ENCODE measurements at places on chromosomes 5 and 9.

DNA sequence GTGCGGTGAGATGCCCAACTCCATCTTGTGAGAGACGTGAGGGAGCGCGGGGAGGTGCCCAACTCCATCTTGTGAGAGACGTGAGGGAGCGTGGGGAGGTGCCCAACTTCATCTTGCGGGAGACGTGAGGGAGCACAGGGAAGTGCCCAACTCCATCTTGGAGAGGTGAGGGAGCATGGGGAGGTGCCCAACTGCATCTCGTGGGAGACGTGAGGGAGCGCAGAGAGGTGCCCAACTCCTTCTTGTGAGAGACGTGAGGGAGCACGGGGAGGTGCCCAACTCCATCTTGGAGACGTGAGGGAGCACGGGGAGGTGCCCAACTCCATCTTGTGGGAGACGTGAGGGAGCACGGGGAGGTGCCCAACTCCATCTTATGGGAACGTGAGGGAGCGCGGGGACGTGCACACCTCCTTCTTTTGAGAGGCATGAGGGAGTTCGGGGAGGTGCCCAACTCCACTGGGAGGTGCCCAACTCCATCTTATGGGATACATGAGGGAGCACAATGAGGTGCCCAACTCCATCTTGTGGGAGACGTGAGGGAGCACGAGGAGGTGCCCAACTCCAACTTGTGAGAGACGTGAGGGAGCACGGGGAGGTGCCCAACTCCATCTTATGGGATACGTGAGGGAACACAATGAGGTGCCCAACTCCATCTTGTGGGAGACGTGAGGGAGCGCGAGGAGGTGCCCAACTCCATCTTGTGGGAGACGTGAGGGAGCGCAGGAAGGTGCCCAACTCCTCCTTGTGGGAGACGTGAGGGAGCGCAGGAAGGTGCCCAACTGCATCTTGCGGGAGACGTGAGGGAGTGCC is 235.4 kb downstream of the CACNA1B start:
- no peak for DNase-seq

DNA sequence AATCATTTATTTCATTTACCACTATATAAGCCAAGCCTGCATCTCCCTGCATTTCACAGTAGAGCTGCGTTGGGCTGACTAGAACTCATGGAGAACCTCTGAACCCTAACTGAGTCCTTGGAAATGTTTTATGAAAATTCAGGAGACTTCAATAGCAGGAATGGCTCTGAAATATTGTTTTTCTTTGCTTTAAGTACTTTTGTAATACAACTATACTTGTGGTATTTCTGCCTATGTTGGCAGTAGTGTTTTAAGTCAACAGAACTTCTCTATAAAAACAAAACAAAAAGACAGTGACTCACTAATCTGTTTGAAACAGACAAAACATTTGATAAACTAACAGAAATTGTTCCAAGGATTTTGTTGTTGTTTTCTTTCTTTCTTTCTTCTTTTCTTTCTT is 489.2 kb upstream of the MEF2C start:
- DNase-seq: no peak

GRCh38 chr5:178606269-178606668 is 16.1 kb upstream of the COL23A1 start:
- no peak for DNase-seq

DNA sequence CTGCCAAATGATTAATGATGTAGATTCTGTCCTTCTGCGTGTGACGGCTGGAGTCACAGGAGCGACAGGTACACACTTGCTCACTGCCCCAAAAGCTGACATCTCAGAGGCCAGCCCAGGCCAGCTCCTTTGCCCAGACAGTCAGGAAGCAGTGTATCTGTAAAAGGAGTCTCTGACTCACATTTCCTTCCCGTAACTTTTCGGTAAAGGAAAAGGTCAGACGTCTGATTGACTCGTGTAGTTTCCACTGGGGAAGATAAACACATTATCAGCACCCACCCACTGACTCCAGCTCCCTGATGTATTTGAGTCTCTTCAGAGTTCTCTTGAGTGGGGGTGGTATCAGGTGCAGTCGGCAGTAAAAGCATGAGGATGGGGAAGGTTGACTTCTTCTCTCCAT is 64.4 kb upstream of the WWC1 start:
- DNase-seq: no peak

GRCh38 chr9:84874596-84874995 is 205.1 kb downstream of the NTRK2 start:
- DNase-seq: no peak

DNA sequence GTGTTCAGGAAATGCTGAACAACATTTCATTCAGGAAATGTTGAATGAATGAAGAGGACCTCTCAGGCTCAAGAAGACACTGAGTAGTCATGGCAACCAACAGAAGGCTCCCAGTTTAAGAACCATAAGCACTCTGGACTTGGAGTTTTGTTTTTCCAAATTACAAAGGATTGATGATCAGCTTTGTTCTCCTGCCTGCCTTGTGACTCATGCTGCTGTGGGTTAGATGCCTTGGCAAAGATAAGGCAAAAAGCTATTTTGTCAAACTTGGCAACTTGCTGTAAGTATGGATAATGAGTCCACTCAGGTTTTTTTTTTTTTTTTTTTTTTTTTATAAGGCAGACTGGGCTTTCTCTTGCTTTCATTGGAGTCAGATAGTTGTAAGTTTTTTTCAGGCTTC is 365.0 kb downstream of the TMEM232 start:
- DNase-seq: no peak

DNA sequence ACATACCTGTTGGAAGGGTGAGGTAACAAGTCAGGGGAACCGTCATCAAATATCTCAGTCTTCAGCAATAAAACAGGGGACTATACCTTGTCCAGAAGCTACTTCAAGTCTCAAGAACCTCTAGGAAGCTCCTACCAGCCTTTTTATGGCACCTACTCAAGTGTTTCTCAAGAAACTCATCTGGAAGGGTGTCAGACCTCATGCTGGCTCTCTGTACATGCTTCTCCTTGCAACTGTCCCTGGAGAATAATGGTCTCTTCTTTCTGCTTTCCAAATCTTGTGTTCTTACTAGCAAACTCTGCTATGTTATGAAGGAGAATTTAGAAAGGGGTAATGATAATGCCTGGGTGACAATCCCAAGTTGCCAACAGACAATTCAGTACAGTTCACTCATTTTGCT is 8.3 kb upstream of the PTAR1 start:
- no peak for DNase-seq

DNA sequence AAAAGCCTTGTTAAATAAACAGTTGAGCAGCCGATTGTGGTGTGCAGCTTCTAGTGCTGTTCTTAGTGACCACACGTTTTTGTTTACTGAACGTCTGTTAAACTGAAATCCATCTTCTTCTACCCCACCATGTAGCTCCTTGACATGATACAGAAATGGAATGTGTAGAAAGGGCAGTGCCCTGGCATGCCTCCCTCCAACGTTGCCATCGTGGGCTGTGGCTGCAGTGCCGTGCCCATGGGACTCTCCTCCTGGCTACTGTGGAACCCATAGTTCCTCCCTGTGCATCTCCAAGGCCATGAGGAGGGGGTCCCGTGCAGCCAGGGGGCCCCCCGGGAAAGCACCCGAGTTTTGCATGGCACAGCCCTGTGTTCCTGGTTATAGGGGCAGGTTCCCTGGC is 23.3 kb upstream of the TGFBI start:
- DNase-seq: no peak

All from GM13977 (cell line).